Omental fat pad (tissue), 4 donors: ENCODE measurements at places on chromosomes 2 and 18. TPM values are rescaled to one million over a fixed set of nuclear protein-coding genes. Genes with fewer than 3 reads are reported as not detected.

AQP12B gene
- not detected for total RNA-seq

CD28 gene
- total RNA-seq, result 1.6 TPM

C2orf15 gene
- total RNA-seq, result 0.95 TPM

CAB39 gene
- total RNA-seq, result 88.3 TPM

CDH7 gene
- total RNA-seq, result not detected

CFC1 gene
- not detected for total RNA-seq

DQX1 gene
- not detected for total RNA-seq

MTERF4 gene
- 36.0 TPM for total RNA-seq

SERPINB12 gene
- not detected for total RNA-seq

CCDC74B gene
- 1.2 TPM for total RNA-seq

CDK15 gene
- total RNA-seq, result 3.6 TPM

ZNF532 gene
- 59.1 TPM for total RNA-seq

GPR75 gene
- total RNA-seq, result 12.1 TPM

NAT8 gene
- not detected for total RNA-seq

FKBP1B gene
- 5.9 TPM for total RNA-seq

B3GNT7 gene
- 2.8 TPM for total RNA-seq

KCNIP3 gene
- total RNA-seq, result 7.2 TPM

POTEI gene
- total RNA-seq, result 0.46 TPM

CNGA3 gene
- total RNA-seq, result not detected

RGPD3 gene
- total RNA-seq, result 0.47 TPM

ZAP70 gene
- total RNA-seq, result 8.2 TPM

STPG4 gene
- total RNA-seq, result 0.46 TPM

TWIST2 gene
- total RNA-seq, result 136 TPM

LOXHD1 gene
- 4.0 TPM for total RNA-seq

CCDC121 gene
- total RNA-seq, result 1.2 TPM

ANO7 gene
- total RNA-seq, result not detected

ASPRV1 gene
- 1.1 TPM for total RNA-seq

ELP2 gene
- 43.6 TPM for total RNA-seq

C2orf81 gene
- total RNA-seq, result 0.48 TPM

SERPINB3 gene
- not detected for total RNA-seq

MARCO gene
- 29.0 TPM for total RNA-seq

RSAD2 gene
- 25.1 TPM for total RNA-seq

COL4A3 gene
- total RNA-seq, result 0.24 TPM

EPHA4 gene
- total RNA-seq, result 22.7 TPM

MPP4 gene
- total RNA-seq, result 0.95 TPM

CRYGB gene
- not detected for total RNA-seq

UGT1A10 gene
- total RNA-seq, result not detected

SLC4A5 gene
- 1.3 TPM for total RNA-seq

TFPI gene
- total RNA-seq, result 80.5 TPM

DSC1 gene
- total RNA-seq, result 0.09 TPM

PDE11A gene
- not detected for total RNA-seq

PARD6G gene
- 8.5 TPM for total RNA-seq

VWA3B gene
- total RNA-seq, result not detected

MBOAT2 gene
- total RNA-seq, result 12.6 TPM

PNPT1 gene
- 13.1 TPM for total RNA-seq
